Ascending aorta (tissue), 2 donors: ENCODE measurements at places on chromosomes 1 and 21.

- no peak for DNase-seq
These were observed 223.7 kb upstream of the AJAP1 start for GRCh38 chr1:4430406-4431365.

DNA sequence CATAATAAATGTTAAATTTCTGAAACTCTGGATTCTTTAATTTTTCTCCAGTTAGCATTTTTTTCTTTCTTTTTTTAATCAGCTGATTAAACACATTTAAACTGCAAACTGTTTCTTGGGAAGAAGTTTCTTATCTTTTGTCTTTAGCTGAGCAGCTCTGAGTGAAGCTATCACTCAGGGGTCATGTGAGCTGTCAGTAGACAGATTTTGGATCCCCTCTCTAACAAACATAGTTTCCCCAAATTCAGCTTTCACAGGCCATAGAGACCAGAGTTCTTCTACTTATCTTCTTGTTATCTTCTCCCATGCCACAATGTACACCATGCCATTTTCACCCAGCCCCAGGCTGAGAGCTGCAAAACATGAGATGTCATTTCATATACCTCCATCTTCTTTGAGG is 148.9 kb downstream of the CDC42BPA start:
- no peak for DNase-seq

- DNase-seq, result peak; percentile 37
These were observed 363.6 kb upstream of the VAMP3 start for GRCh38 chr1:7407544-7407895.

DNA sequence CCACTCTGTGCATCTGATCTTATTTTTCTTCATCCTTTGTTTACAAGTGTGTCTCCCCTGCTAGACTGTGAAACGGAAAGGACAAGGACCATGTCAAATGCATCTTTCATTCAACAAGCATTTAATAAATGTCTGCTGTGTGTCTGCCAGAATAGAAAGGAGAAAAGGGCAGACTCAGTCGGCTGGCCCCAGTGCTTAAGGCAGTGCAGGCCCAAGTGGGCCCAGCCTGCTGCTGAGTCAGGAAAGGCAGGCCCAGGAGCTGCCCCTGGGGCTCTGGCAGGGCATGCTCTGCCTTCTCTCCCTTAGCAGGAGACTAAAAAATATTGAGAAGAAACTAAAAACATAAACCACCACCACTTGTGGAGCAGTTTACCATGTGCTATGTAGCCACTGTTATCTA is 38.1 kb downstream of the PLEKHA6 start:
- no peak for DNase-seq

GRCh38 chr1:203453016-203453415 is 22.6 kb upstream of the PRELP start:
- no peak for DNase-seq

DNA sequence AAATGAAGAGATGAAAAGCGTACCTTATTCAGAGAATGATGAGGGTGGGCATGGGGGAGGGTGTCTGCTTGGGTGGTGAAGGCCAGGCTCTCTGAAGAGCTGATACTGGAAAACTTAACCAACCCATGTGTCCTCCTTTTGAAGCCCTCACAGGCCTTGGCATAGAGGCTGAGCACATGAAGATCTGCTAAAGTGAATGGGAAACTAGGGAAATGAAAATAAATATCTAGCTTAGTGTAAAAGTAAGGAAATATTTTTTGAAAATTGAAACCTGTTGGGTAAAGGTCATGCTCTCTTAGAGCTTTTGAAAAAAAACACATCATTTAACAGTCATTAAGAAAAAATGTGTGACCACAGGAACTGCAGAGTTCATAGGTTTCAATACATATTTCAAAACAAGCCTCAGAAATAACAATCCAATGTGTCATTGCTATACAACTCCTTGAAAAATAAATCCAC is 40.5 kb upstream of the RALGPS2 start:
- no peak for DNase-seq

- no peak for DNase-seq
These were observed 73.7 kb downstream of the DHRS3 start for GRCh38 chr1:12544357-12544756.

GRCh38 chr1:59434336-59434735 is 137.4 kb downstream of the FGGY start:
- DNase-seq, result no peak

DNA sequence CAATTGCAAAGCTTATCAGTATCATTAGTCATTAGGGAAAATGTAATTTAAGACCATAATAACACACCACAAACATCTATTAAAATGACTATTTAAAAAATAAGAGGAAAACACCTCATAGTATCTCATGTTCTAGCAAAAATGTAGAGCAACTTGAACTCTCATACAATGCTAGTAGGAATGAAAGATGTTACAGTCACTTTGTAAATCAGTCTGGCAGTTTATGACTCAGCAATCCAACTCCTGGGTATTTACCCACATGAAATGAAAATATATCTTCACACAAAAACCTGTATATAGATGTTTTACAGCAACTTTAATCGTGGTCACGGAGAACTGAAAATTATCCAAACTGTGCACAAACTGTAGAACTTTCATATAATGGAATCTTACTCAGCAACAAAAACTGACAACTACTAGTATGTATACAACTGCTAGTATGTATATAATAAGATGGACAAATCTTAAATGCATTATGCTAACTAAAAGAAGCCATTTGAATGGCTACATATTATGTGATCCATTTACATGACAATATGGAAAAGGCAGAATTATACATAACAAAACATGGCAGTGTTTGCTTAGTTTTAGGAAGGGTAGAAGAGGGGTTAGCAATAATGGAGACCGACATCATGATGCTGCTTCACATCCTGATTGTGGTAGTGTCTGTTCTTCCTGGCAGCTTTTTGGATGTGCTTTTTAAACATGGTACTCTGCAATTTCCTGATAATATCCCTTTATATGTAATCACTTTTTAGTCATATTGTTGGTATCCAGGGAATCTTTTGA is 267.0 kb downstream of the KCTD3 start:
- no peak for DNase-seq

- DNase-seq, result no peak
These were observed 148.3 kb downstream of the MATN1 start for GRCh38 chr1:30575066-30575465.

DNA sequence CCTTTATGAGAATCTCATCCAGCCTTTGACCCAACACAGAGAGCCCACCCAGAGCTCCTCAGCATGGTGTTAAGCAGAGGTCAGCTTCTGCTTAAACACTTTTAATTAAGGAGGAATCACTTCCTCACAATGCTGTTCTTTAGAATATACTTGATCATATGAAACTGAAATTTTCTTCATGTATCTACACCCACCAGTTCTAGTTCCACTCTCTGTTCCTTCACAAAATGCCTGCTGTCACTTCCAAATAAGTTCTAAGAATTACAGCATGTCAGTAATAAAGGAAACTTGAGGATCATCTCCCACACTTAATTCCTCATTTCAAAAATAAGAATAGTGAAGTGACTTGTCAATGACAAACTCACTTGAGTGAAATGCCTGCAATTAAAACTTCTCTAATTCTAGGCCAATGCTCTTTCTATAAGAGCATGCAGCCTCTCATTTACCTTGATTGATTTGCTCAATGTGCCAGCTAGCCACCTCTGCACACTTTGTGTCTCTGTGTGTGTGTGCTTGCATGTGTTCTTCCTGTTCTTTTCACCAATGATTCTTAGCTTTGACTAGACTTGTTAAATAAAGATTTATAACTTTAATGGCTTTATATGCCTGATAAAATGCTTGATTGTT is 356.3 kb downstream of the PLPP3 start:
- no peak for DNase-seq

GRCh38 chr21:18894387-18894786 is 490.8 kb upstream of the TMPRSS15 start:
- DNase-seq, result no peak

DNA sequence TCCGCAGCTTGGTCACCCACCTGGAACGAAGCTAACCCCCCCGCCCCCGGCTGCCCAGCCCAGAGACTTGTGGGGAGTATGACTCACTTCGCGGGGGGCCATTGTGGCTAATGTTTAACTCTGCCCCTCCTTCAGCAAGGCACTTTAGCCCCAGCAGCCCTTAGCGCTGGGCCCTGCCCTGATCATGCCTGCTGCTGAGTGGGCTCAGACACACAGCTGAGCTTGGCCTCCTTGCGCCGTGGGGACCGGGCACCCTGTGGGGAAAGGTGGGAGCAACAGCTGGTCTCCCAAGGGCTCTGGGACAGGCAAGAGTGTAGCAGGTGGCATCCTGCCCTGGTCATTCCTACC is 6.3 kb upstream of the LAD1 start:
- DNase-seq, result no peak

- DNase-seq, result no peak
These were observed 61.1 kb downstream of the GADD45A start for GRCh38 chr1:67745875-67746698.

GRCh38 chr1:116375887-116376728 is 3.1 kb downstream of the ATP1A1 start:
- DNase-seq, result peak; percentile 66

- no peak for DNase-seq
These were observed 68.4 kb downstream of the SNRPE start for GRCh38 chr1:203929741-203930309.
